ENCODE measurements at places on chromosomes 12 and 14. TPM values are rescaled to one million over a fixed set of nuclear protein-coding genes. Genes with fewer than 3 reads are reported as not detected.

DNA sequence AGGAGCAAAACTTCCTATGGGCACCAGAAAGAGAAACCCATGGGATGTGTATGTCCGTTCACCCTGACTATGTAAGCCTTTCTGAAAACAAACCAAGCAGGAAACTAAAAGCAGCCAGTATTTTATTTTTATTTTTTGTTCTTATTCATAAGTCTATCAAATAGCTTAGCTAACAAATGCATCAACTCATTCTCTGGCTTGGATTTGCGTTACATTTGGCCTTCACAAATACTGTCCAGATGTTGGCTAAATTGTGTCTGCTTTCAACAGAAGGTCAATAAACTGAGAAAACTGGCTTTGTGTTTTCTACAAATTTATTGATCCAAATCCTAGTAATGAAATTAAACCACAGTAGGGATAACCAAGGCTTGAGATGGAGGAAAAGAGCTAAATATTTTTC, 379.0 kb downstream of the NOVA1 start:
- no peak for DNase-seq
- no peaks in the 10 kb centered on the region for H3K27me3 ChIP-seq
- H3K27ac ChIP-seq = no peak overlapping the region
- H3K4me3 ChIP-seq = no peak overlapping the region
- H3K4me1 ChIP-seq = no peaks in the 10 kb centered on the region
- H3K36me3 ChIP-seq = no peaks in the 10 kb centered on the region

DNA sequence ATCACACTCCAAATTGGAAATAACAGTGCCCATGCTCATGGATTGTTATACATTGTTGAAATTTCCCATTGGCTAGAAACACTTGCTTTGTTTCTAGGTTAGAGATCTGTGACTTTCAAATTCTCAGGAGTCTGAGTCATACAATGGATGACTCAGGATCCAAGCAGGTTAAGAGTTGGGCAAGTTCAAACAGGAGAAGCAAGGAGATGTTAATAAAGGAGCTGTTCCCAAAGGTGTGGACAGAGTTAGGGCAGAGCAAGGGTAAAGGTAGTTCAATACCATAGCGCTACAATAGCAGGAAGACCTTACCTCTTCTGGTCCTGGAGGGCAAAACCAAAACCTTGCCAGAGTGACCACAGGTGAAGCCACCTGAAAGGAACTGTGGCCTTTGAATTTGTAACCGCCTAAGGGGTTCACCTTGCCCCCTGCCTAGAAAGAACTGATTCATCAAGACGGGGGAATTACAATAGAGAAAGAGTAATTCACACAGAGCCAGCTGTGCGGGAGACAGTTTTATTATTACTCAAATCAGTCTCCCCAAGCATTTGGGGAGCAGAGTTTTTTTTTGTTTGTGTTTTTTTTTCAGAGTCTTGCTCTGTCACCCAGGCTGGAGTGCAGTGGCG, 4.2 kb upstream of the AMN1 start:
- DNase-seq = no peak
- no peaks in the 10 kb centered on the region for H3K27me3 ChIP-seq
- H3K4me3 ChIP-seq = no peak overlapping the region
- H3K36me3 ChIP-seq = peaks cover 15% of the 10 kb centered on the region
- H3K4me1 ChIP-seq = peaks cover 56% of the 10 kb centered on the region
- peak overlapping the region; percentile 77 for H3K27ac ChIP-seq

DNA sequence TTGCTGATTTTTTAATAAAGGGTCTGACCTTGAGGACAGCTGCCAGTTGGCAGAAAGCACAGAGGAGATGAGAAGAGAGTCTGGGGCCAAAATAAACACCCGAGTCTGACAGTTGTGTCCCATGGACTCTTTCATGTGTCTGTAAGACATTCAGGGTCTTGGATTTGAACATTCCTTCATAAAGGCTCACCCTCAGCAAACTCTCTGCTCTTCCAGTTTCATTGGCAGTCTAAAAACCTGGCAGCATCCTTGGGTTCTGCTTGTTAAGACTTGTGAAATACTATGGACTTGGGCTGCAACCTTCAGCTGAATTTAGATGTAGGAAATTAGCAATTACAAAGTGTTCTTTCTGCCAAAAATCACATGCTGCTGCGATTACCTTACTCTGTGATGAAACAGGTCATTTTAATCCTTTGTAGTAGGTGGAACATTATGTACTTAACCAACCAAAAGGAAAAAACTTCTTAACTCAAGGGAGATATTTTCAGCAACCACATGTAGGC, 32.0 kb upstream of the LMNTD1 start:
- no peak overlapping the region for H3K4me3 ChIP-seq
- H3K36me3 ChIP-seq = no peaks in the 10 kb centered on the region
- no peaks in the 10 kb centered on the region for H3K4me1 ChIP-seq
- no peak for DNase-seq

DNA sequence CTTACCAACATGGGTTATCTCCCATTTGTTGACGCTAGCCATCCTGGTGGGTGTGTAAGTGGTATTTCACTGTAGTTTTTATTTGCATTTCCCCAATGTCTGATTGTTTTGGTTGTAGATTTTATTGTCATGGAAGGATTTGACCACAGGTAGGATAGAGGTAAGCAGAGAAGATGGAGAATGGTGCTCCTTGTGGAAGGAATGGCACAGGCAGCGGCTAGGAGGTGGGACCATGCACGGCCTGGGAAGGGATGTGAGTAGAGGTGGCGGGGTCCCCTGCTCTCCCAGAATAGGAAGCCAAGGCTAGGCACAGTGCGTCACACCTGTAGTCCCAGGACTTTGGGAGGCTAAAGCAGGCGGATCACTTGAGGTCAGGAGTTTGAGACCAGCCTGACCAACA, 41.4 kb downstream of the PHETA1 start:
- H3K36me3 ChIP-seq = no peaks in the 10 kb centered on the region
- no peak overlapping the region for H3K27ac ChIP-seq
- H3K4me3 ChIP-seq = no peak overlapping the region

The HCAR1 gene
- not detected for polyA plus RNA-seq

The PRH2 gene
- polyA plus RNA-seq = not detected

- DNase-seq = no peak
- no peaks in the 10 kb centered on the region for H3K27me3 ChIP-seq
- H3K36me3 ChIP-seq = peaks cover 12% of the 10 kb centered on the region
- H3K4me3 ChIP-seq = peak overlapping the region; percentile 97
Measured at GRCh38 chr12:30753751-30754382, 884 bp downstream of the CAPRIN2 start.

DNA sequence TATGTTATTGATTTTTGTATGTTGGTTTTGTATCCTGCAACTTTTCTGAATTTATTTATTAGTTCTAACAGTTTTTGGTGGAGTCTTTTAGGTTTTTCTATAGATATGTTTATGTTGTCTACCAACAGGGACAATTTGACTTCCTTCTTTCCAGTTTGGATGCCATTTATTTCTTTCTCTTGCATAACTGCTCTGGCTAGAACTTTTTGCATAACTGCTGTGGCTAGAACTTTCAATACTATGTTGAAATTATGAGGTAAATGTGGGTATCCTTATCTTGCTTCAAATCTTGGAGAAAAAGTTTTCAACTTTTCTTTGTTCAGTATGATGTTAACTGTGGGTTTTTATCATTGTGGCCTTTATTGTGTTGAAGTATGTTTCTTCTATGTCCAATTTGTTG, 39.9 kb upstream of the PLBD1 start:
- H3K27ac ChIP-seq = no peak overlapping the region
- H3K27me3 ChIP-seq = no peaks in the 10 kb centered on the region
- H3K36me3 ChIP-seq = peaks cover 15% of the 10 kb centered on the region
- no peak for DNase-seq
- no peaks in the 10 kb centered on the region for H3K4me1 ChIP-seq

DNA sequence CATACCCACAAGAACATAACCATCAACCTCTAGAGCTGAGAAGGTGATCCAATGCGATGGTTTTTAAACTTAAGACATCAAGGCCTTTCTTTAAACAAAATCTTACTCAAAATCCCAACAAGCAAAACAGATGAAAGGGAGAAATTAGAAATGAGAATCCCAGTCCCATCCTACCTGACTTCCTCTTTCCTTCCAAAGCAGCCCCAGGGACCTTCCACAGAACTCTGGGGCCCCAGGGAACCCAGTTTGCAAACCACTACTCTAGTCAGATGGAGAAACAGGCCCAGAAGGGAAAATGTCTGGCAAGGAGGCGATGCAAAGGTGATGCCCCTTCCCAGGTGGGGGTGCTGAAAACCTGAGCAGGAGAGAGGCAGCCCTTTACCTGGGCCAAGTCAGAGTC, 29.0 kb upstream of the CMKLR1 start:
- H3K4me1 ChIP-seq = peaks cover 6% of the 10 kb centered on the region
- peaks cover 13% of the 10 kb centered on the region for H3K27me3 ChIP-seq
- no peak for DNase-seq
- no peak overlapping the region for H3K27ac ChIP-seq
- H3K4me3 ChIP-seq = no peak overlapping the region

- H3K27me3 ChIP-seq = no peaks in the 10 kb centered on the region
- no peaks in the 10 kb centered on the region for H3K36me3 ChIP-seq
- H3K4me3 ChIP-seq = no peak overlapping the region
Measured at GRCh38 chr12:49824895-49825294, 3.3 kb downstream of the NCKAP5L start.

The OR6C76 gene
- not detected for polyA plus RNA-seq

DNA sequence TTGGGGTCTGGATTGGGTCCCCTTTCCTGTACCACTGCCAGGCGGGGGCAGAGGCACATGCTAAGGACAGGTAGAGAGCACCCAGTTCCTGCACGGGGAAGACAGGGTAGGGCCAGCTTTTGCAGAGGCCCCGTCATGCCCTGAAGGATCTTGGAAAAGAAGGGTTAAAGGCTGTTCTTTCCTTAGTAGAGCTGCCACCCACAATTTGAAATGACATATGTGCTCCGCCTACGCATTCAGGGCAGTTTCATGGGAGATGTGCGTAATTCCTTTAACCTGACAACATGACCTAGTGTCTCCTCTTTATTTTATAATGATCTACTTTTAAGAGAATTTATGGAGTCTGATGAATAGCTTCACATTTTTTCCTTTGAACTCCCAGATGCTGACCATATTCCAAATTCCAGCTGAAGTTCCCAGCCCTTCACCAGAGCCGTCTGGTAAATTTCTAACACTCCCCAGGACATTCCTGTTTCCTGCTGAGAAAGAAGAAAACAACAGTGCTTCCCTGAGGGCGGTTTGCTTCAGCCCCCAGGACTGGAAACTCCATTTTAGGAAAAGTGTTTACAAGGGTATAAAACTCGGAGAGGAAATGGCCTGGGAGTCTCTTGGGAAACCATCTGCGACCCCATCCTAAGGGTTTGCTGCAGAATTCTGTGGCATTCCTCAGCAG, 58.9 kb upstream of the PLEKHG3 start:
- peaks cover 3% of the 10 kb centered on the region for H3K4me1 ChIP-seq
- no peaks in the 10 kb centered on the region for H3K36me3 ChIP-seq
- DNase-seq = no peak
- no peak overlapping the region for H3K27ac ChIP-seq

- DNase-seq = no peak
- no peaks in the 10 kb centered on the region for H3K27me3 ChIP-seq
- H3K27ac ChIP-seq = no peak overlapping the region
- H3K36me3 ChIP-seq = peaks cover 17% of the 10 kb centered on the region
- no peaks in the 10 kb centered on the region for H3K4me1 ChIP-seq
- no peak overlapping the region for H3K4me3 ChIP-seq
Measured at GRCh38 chr14:50434528-50434927, 37.8 kb upstream of the CDKL1 start.

DNA sequence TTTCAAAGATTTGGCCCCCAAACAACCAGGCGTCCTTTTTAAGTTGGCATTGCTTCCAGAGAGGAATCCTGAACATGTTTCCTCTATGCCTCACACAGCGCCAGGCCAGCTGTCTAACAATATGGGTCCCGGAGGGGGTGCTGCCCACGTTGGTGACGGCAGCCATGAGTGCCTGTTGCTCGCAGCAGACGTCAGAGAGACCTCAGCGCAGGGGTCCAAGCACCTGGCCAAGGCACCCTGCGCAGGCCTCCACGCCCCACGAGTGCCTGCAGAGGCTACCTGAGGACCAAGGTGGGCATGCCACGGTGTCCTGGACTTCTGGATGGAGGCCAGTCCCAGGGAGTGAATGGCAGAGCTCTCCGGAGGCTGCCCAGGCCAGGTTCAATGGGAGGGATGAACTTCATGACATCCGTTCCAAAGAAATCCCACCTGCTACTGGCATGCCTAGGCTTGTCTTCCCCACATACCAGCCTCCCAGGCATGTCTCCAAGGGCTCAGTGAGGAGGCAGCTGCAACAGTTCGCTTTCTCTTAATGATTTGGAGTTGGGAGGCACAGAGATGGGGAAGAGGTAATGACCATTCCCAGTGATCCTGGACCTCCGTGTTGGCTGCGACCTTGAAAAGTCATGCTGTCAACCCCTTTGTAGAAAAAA, 11.6 kb upstream of the FOXN3 start:
- H3K27me3 ChIP-seq = no peaks in the 10 kb centered on the region
- peaks cover 53% of the 10 kb centered on the region for H3K4me1 ChIP-seq
- no peak for DNase-seq
- peak overlapping the region; percentile 63 for H3K27ac ChIP-seq
- H3K4me3 ChIP-seq = peak overlapping the region; percentile 79
- H3K36me3 ChIP-seq = no peaks in the 10 kb centered on the region

- no peak overlapping the region for H3K4me3 ChIP-seq
- H3K27ac ChIP-seq = peak overlapping the region; percentile 83
- no peak for DNase-seq
- no peaks in the 10 kb centered on the region for H3K27me3 ChIP-seq
- H3K4me1 ChIP-seq = peaks cover 28% of the 10 kb centered on the region
- H3K36me3 ChIP-seq = no peaks in the 10 kb centered on the region
Measured at GRCh38 chr14:75220156-75220555, 43.7 kb upstream of the TMED10 start.

The RNASE7 gene
- polyA plus RNA-seq = not detected
